ENCODE measurements at places on chromosomes 1 and 21. TPM values are rescaled to one million over a fixed set of nuclear protein-coding genes. Genes with fewer than 3 reads are reported as not detected.

GRCh38 chr1:116628448-116628847 lies 39.1 kb downstream of the IGSF3 start:
- no peak for DNase-seq

GRCh38 chr1:31670593-31670964 lies 25.9 kb upstream of the PEF1 start:
- DNase-seq = no peak

DNA sequence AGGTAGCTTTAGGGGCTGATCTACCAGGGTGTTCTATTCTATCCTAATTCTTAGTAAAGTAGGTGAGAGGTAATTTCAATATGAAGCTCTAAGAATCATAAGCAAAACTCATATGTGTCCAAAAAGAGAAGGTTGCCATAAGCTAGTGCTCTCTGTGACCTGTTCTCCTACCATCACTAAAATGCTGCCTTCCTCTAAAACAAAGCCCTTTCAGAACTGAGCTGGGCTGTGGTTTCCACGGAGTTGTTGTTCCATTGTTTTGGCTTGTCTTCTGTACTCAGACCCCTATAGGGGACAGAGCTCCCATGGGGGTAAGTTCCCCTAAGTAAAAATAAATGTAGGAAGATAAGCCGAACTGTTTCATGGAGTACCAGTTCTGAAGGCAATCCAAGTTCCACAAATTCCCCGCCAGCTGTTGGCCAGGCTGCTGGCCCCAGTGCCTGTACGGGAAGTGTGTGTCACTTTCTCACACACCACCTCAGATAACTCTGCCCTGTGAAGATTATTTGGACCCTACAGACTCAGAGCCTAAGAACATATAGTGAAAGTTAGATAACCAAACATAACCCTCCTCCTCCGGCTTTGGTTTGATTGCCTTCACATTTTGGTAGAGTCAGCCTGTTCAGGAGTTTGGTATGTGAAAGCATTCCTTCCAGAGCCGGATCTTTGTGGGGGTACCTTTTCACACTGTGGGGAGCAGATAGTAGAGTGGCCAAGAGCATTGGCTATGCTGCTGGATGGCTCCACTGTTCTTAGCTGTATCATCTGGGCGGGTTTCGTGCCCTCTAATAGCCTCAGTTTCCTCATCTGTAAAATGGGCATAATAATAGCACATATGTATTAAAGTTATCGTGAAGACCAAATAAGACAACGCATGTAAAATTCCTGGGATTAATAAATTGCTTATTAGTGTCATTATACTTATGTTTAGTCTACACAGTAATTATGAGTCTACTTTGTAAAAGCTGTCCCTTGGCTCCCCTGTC lies 10.8 kb downstream of the DPT start:
- DNase-seq = no peak

DNA sequence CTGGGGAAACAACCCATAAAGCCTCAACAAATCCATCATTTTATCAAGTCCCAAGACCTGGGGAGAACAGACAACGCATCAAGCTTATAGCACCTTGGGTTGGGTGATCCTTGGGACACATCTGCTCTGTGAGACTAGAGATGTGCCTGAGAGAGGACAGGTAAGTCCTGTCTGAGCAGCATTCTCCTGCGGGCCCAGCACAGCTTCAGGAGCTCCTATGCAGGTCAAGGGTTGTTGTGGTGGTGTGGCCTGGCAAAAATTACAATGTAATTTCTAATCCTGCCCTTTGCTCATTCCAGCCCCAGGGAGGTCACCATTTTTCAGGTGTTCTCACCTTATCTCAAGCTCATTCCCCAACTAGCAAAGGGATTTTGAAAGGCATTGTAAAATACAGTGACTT lies 608.1 kb upstream of the CAMK1G start:
- no peak for DNase-seq

DNA sequence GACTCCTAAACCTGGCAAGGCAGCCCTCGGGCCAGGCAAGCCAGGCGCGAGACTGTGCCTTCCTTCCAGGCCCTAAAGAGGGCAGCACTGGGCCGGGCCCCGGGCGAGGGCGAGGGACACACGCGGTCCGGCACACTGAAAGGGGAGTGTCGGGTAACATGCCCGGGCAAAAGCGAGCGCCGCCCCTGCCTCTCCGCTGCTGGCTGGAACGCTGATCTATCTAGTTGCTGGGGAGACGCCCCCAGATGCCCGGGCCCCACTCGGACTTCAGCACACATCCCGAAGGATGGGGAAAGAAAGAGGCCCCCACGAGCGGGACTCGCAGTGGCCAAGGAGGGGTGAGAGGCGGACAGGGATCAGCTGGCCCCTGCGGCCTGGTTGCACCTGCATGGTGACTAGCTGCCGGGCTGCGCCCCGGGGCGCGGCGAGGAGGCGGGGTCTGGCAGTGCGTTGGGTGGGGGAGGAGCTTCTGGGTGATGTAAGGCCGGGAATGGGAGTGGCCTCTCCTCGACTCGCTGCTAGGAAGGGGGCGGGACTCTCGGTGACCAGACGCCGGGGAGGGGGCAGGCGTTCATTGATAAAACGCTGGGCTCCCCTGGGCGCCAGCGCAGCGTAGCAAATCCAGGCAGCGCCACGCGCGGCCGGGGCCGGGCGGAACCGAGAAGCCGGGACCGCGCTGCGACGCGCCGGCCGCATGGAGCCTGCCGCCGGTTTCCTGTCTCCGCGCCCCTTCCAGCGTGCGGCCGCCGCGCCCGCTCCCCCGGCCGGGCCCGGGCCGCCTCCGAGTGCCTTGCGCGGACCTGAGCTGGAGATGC lies at the start of gene PLK3:
Gene PLK3 (plus strand): TSS at position 608 of the 815 bp plus-strand sequence. CDS start 87 bp downstream, at position 695.
- DNase-seq = peak; percentile 99

DNA sequence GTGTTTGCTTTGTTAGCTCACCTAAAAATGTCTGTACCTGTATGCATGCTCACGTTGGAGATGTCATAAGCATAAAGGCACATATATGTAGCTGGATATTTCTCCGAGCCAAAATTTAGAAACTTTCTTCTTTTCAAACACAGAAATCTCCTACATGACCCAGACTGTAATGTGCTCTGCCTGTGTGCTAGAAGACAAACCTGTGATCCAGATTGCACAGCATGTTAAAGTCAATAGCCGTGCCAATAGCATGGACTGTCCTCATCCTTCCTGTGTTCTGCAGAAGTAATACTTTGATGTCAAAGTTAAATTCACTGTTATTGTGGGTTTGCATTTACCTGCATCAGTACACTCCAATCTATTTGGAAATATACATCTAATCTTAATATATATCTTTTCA lies 346.2 kb upstream of the ZRANB2 start:
- no peak for DNase-seq

The LCE3E gene
- not detected for total RNA-seq

All from sciatic nerve (tissue), 2 donors.